ENCODE measurements at places on chromosomes 5 and 9. TPM values are rescaled to one million over a fixed set of nuclear protein-coding genes. Genes with fewer than 3 reads are reported as not detected.

GRCh38 chr5:35826056-35826455 is 30.6 kb upstream of the IL7R start:
- H3K27me3 ChIP-seq = no peaks in the 10 kb centered on the region
- no peak overlapping the region for H3K4me3 ChIP-seq
- H3K4me1 ChIP-seq = peaks cover 82% of the 10 kb centered on the region
- H3K27ac ChIP-seq = peak overlapping the region; percentile 78
- DNase-seq = no peak
- no peaks in the 10 kb centered on the region for H3K36me3 ChIP-seq

DNA sequence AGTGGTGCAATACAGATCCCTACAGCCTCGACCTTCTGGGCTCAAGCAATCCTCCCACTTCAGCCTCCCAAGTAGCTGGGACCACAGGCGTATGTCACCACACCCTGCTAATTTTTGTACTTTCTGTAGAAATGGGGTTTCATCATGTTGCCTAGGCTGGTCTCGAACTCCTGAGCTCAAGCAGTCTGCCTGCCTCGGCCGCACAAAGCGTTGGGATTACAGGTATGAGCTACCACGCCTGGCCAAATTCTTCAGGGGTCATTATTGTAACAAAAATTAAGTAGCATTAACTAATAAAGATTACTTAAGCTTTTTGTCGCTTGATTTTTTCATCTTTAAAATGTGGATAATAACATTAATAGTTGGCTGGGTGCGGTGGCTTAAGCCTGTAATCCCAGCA is 195.3 kb upstream of the IER5L start:
- no peak for DNase-seq
- H3K36me3 ChIP-seq = no peaks in the 10 kb centered on the region
- H3K4me3 ChIP-seq = no peak overlapping the region
- H3K4me1 ChIP-seq = no peaks in the 10 kb centered on the region

The HTR1A gene
- total RNA-seq = not detected

GRCh38 chr9:34927061-34927460 is 31.0 kb upstream of the PHF24 start:
- peaks cover 2% of the 10 kb centered on the region for H3K36me3 ChIP-seq
- no peak overlapping the region for H3K4me3 ChIP-seq
- peaks cover 34% of the 10 kb centered on the region for H3K27me3 ChIP-seq
- no peak for DNase-seq
- H3K4me1 ChIP-seq = no peaks in the 10 kb centered on the region

The PCDHA1 gene
- not detected for total RNA-seq

The FAT2 gene
- total RNA-seq = not detected

The PPP3R2 gene
- not detected for total RNA-seq

GRCh38 chr5:102763734-102764133 is 8.6 kb downstream of the PAM start:
- H3K36me3 ChIP-seq = peaks cover 6% of the 10 kb centered on the region
- H3K27me3 ChIP-seq = no peaks in the 10 kb centered on the region
- DNase-seq = no peak
- H3K4me1 ChIP-seq = peaks cover 77% of the 10 kb centered on the region

- H3K27ac ChIP-seq = no peak overlapping the region
- H3K4me1 ChIP-seq = no peaks in the 10 kb centered on the region
- peaks cover 20% of the 10 kb centered on the region for H3K27me3 ChIP-seq
- H3K4me3 ChIP-seq = no peak overlapping the region
- DNase-seq = no peak
Measured at GRCh38 chr9:570187-570586, 271.3 kb upstream of the DMRT1 start.

- no peak overlapping the region for H3K27ac ChIP-seq
- no peaks in the 10 kb centered on the region for H3K36me3 ChIP-seq
- no peaks in the 10 kb centered on the region for H3K27me3 ChIP-seq
Measured at GRCh38 chr9:19151425-19152159, 24.3 kb upstream of the PLIN2 start.

The KIAA1958 gene
- 11.6 TPM for total RNA-seq

The ZNF474 gene
- not detected for total RNA-seq

The MRNIP gene
- total RNA-seq = 20.2 TPM

DNA sequence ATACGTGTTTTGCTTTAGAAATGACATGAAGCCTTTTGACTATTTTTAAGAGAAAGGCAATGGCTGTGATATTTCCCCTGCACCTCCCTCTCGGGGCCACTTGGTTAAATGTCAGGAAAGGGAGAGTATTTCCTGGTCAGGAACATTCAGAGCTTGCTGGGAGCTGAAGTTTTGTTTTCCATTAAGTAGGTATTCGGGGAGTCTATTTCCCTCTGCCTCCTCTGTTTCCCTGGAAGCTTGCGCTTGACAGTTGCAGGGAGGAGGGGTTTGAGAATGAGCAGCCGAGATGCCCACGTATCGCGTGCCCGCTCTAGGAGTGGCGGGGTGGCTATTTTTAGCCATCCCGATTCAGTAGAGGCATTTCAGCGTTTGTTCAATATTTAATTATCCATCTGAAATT is 6.7 kb downstream of the DAB2IP start:
- H3K4me1 ChIP-seq = no peaks in the 10 kb centered on the region
- H3K36me3 ChIP-seq = no peaks in the 10 kb centered on the region
- DNase-seq = no peak
- no peak overlapping the region for H3K27ac ChIP-seq
- peaks cover 31% of the 10 kb centered on the region for H3K27me3 ChIP-seq
